AG08395 (cell line): ENCODE measurements at places on chromosomes 5 and 9.

GRCh38 chr5:170523142-170523551 is 19.3 kb downstream of the KCNIP1 start:
- DNase-seq, result peak; percentile 12

- no peak for DNase-seq
These were observed 843 bp downstream of the BSPRY start for GRCh38 chr9:113350107-113350661.

DNA sequence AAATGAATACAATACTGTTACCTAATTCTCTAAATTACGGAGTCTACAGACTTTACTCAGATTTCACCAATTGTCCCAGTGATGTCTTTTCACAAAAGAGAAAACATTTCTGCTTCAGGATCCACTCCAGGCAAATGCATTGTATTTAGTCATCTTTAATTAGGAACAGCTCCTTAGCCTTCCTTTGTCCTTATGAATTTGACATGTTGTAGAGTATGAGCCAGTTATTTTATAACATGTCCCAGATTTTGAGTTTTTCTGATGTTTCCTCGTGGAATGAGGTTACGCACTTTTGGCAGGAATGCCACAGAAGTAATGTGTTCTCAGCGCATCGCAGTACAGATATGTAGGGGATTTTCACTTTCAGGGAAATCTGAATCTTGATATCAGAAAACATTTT is 10.5 kb downstream of the HABP4 start:
- peak; percentile 51 for DNase-seq

DNA sequence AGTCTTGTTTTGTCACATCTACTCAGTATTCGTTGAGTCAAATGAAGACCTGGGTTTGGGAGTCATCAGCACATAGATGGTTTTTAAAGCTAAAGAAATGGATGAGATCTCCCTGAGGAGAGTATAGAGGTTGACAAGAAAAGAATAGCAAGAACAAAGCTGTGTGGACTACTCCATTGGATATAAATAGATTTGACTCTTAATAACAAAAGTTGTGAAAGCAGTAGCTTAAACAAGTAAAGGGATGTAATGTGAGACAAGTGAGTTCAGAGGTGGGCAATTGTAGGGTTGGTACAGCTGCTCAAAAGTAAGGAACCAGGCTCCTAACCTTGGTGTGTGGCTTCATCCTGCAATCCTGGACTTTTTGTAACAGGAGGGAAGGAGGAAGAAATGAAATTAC is 49.3 kb downstream of the CSNK1G3 start:
- no peak for DNase-seq

DNA sequence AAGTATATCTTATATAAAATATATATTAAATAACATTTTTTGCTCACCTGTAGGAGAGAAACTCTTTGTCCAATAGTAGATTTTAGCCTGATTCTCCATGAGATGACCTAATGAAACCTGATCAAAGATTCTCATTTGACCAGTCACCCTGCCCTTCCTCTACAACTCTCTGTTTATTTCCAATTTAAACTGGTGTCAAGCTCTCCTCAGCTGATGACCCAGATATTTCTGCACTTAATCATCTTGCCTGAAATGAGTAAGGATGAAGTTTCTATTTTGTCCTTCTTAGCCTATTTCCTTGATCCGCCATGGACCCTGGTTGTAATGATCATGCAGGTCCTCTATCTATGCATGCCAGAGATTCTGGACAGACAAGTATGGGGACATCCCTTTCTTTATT is 179.3 kb upstream of the FGF10 start:
- DNase-seq, result no peak

GRCh38 chr9:16266648-16267276 is 603.7 kb downstream of the BNC2 start:
- no peak for DNase-seq

GRCh38 chr9:130237076-130237475 is 28.5 kb upstream of the HMCN2 start:
- no peak for DNase-seq

- DNase-seq, result no peak
These were observed 69.7 kb downstream of the MED10 start for GRCh38 chr5:6308683-6309082.

GRCh38 chr9:136175616-136176197 is 29.2 kb downstream of the LHX3 start:
- no peak for DNase-seq

DNA sequence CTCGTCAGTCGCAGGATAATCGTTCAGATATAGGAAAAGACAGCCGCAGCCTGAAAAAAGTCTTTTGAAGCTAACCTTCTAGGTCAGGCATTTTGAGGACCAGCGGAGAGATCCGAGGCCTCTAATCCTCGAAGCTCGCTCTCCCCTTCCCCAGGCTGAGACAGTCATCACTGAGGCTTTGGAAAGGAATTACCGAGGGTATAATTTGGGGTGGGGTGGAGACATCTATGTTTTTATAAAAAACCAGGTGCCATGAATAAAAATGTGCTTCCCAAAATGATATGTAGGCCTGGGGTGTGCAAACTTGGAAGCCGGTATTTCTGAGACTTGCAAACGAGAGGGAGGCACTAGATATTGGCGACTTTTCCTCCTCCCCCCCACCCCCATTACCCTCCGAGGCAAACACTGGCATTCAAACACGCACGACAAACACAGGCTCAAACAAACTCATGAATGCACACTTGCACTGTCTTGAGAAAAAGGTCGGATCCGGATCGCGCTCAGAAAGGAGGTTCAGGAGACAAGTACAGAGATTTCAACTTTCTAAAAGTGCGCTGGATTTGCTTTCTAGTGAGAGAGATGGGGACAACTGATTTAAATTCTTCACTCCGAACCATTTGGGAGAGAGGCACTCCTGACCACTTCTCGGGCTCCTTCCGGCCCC is 935 bp upstream of the MSX2 start:
- DNase-seq, result no peak

- no peak for DNase-seq
These were observed 14.8 kb downstream of the FAM219A start for GRCh38 chr9:34443533-34443932.

GRCh38 chr5:81134566-81134965 is 98.6 kb upstream of the CKMT2 start:
- DNase-seq, result no peak

GRCh38 chr5:28254846-28255245 is 1216.5 kb upstream of the CDH9 start:
- DNase-seq, result no peak

DNA sequence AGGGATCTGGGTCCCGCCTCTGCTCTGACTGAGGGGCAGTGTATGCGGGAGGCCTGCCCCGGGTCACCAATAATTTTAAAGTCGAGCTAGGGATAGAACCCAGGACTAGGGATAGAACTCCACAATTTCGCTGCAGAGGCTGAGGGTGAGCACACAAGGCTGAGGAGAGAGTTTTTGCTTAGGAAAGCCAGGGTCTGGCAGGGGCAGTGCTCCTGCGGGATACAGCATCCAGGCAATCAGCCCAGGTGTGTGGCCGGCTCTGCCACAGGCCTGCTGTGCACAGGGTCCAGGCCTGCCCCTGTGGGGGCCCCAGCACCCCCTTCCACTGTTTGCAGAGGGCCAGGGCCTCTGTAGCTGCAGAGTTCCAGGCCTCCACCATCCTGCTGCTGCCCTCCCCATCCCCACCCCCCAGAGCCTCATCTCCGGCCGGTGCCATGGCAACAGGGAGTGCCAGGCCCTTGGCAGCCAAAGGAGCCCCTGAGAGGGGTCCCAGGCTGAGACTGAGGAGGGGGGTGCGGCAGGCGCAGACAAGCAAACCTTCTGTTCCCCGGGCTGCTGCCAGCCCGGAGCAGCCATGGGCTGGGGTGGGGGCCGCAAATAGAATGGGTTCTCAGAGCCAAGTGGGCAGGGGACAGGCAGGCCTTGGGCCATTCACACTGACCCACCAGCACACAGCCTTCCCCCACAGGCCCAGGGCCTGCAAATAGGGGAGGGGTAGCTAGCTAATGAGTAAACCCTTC is 8.6 kb downstream of the PDGFRB start:
- no peak for DNase-seq

DNA sequence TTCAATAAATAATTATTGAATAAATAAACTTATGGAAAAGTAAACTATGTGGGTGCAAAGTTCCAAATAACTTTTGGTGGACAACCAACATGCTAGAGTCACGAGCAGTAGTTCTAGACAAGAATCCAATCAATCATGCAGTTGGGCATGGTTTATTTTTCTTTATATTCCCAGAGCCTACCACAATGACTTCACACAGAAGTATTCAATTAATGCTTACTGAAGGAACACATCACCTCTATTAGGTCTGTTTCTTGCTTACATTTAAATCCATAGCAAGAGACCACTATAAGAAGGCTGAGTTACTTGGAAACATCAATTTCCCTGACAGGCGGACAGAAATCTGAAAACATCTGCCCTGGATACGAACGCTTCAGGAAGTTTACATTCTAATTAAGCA is 214.2 kb downstream of the TMEM232 start:
- no peak for DNase-seq

- DNase-seq, result peak; percentile 96
These were observed at the start of gene TOR1A for GRCh38 chr9:129823935-129824601. TSS of gene TOR1A (minus strand) at chr9:129824136. CDS start at chr9:129824085, 51 bp downstream.

- DNase-seq, result no peak
These were observed 211.3 kb downstream of the MAN2A1 start for GRCh38 chr5:109900911-109901627.

GRCh38 chr5:58640011-58640410 is 57.1 kb downstream of the RAB3C start:
- no peak for DNase-seq

- no peak for DNase-seq
These were observed 79.4 kb downstream of the GADD45G start for GRCh38 chr9:89684218-89684617.

GRCh38 chr9:20023210-20023905 is 234.5 kb upstream of the SLC24A2 start:
- DNase-seq, result no peak

- DNase-seq, result no peak
These were observed 200.4 kb downstream of the CDH10 start for GRCh38 chr5:24444414-24444813.

- peak; percentile 67 for DNase-seq
These were observed 233.3 kb downstream of the GAS1 start for GRCh38 chr9:86713970-86714369.

GRCh38 chr9:137728444-137729311 is 109.9 kb downstream of the EHMT1 start:
- no peak for DNase-seq

- DNase-seq, result peak; percentile 35
These were observed 12.5 kb downstream of the EDIL3 start for GRCh38 chr5:84372066-84372695.

DNA sequence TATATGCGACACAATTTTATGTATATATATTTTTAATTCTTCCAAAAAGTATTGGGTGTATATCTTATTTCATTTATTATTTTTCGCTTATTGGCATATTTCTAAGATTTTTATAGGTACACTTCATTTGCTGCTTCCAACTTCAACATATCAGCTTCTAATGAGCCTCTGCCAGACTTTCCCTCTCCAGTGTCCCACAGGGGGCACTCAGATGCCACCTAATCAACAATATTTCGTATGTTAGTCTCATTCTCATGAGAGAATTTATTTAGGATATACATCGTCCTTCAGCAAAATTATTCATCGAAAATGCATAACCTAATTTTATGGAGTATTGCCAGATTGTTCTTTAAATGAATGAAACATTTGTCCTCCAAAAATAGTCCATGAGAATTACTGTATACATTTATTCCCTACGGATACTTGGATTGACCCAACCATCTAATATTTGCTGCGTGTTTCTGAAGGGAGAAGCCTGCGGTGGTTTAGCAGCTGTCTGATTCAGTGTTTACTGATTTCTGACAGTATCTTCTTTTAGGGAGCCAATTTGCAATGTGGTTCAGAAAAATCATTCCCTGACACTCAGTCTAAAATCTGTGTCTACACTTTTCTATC is 100.6 kb upstream of the SELENOP start:
- DNase-seq, result peak; percentile 67
